Fibroblast of skin of right biceps (primary cell): ENCODE measurements at places on chromosomes 12 and 14.

- no peak for DNase-seq
Observed at GRCh38 chr12:57223191-57224165, 6.0 kb upstream of the SHMT2 start.

DNA sequence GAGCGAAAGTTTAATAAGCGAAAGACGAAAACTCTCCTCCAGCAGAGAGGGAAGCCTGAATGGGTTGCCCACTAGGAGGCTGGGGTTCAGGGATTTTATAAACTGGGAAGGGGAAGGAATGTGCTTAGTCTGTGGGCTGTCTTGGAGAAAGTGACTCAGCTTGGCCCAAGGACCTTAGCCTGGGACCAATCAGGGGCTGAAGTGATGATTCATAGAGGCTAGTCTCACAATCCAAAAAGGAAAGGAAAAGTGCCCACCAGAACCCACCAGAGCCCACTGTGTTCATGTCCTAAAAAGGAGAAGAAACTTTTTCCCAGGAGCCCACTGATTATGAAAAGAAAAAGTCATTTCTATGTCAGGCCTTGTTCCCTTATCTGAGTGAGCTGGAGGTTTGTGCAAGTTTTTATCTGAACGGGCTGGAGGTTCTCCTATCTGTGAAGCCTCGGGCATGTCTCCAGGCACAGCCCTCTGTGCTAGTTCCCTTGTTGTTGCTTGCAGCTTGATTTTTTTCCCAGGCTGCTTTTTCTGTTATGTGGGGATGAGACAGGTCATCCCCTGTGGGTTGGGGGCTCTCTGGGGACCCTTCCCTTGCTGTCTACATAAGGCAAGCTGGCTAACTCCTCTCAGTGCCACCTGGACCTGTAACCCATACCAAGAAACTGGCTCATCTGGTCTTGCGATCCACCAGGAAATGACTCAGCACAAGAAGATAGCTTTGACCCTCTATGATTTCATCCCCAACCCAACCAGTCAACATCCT lies 8.3 kb upstream of the GOLGA5 start:
- peak; percentile 87 for DNase-seq

- no peak for DNase-seq
Observed at GRCh38 chr12:14310866-14311265, 54.6 kb upstream of the ATF7IP start.

DNA sequence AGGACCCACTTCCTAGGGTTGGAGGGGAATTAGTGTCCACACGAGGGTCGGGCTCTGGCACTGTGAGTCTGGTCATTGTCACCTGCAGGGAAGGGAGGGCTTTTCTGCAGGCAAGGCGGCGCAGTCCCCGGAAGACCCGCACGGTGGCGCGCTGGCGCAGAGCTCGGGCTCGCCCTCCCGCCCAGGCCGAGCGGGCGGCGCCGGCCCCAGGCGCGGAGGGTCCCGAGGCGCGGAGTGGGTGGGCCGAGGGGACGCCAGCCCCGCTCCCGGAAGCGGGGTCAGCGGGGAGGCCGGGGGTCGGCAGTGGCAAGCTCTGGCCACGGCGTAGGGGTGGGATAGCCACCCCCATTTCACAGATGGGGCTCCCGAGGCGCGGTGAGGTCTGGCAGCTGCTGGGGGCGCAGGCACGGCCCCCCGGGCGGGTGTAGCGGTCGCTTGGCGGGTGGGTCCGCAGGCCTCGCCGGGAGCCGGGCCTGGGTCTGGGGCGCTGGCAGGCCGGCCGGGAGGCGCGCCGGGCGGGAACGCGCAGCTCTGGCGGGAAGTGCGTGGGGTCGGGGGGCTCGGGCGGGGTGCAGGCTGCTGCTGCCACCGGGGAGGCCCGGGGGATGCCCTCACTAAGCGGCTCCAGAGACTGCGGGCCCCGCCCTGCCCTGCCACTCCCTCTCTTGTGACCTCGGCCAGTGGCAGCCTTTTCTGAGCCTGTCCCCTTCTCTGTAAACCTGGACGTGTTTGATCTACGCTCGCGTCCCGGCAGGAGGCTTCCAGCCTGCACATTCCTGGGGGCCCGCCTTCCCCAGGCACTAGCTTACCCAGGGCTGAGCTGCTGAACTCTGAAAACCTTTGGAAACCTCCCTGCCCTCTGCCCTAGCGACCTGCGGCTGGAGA lies 46.1 kb downstream of the CYP46A1 start:
- DNase-seq, result peak; percentile 27

DNA sequence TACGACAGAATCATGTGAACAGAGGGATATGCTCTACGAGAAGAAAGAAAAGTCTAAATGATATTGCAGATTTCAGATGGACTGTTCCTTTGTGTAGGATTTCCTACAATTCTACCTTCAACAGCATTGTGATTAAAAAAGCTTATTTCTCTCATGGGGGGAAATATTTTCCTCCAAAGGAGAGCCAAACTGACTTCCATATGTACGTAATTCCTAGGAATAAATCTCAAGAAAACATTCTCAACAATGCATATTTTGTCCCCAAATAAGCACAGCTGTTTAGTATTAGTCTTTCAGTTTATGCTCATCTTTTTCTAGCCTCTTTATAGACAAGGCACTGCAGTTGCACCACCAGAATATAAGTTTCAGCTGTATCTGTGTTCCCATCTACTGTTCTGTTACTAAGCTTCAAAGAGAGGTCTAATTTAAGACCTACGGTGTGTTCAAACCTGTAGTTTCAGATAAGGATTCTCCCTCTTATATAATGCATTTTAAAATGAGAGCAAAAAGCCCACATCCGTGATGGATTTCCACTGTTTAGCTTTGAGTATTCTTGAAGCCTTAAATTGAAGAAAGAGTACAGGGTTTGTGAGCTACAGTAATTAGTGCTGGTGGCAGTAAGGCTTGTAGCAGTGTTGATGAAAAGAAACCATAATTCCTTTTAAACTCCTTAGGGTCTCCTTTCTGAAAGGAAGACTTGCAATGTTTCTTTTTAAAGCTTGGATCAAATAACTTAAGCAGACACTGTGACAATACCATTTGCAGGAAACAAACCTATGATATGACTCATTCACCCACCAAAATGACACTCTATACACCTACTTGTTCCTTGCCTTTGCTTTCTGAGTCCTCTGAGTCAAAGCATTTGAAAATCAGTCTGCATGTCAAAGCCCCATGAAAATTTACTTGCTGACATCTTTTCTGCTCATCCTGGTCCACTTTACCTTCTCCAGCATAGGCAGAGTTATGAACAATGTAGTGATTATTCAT lies 754.1 kb downstream of the NOVA1 start:
- DNase-seq, result no peak

DNA sequence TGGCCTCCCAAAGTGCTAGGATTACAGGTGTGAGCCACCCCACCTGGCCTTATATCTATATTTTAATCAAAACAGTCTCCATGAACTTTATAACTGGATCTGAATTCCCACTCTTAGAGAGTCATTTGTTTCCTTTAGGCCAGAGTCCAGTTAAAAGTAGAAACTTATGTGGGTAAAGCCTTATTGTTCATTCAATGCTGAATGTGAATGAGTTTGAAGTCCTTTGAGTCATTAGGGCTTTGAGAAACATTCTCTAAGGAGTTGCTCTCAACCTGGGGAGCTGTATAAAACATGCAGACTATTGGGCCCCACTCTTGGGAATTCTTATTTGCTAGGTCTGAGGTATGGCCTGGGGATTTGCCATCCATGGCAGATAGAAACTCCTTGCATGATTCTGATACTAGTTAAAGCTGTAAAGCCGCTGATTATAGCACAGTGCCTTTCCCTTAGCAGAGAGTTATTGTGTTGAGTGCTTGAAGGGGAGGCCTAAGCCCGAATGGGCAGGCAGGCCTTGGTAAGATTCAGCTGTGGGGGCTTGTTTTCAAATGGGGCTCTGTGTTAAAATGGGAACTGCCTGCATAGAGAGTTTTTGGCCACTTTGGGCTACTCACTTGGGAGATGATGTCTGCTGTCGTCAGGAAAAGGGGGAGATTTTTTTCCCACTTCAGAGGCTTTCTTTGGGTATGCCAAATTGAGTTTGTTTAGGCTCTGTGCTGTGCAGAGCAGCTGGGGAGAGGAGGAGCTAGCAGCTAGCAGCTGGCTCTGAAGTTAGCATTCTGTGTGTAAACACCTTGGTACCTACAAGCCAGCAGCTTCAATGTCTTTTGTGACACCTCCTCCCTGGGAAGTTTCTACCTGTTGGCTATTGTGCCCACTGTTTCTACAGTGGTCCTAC lies 117.5 kb downstream of the DACT1 start:
- peak; percentile 40 for DNase-seq

GRCh38 chr12:66379616-66380015 lies 77.3 kb downstream of the HELB start:
- DNase-seq, result no peak

DNA sequence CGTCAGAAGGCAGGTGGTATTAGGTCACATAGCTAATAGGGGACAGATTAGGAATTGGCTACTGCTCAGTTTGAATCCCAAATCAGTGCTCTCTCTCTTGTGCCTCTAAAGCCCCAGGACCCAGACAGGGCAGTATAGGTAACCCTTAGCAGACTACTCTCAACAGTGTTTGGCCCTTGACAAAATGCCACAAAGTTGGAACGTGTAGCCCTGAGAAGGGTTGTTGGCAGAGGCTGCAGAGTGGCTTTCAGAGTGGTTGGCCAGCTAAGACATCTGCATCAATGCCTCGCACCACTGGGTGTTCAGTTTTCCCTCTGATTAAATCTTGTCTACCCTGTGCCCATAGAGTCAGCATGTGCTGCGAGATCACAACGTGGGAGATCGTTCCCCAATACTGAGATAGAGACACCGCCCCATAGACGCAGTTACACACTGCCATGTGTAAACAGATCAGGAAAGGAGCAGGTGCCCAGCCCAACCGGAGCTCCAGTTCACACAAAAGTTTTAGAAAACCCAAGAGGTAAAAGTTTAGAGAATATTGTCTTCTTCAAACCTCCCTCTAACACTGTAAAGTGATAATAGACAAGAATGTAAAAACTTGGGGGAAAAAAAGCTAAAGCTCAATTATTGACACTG lies 48.3 kb downstream of the EML1 start:
- no peak for DNase-seq

- no peak for DNase-seq
Observed at GRCh38 chr14:63991833-63992232, 139.0 kb downstream of the SYNE2 start.

DNA sequence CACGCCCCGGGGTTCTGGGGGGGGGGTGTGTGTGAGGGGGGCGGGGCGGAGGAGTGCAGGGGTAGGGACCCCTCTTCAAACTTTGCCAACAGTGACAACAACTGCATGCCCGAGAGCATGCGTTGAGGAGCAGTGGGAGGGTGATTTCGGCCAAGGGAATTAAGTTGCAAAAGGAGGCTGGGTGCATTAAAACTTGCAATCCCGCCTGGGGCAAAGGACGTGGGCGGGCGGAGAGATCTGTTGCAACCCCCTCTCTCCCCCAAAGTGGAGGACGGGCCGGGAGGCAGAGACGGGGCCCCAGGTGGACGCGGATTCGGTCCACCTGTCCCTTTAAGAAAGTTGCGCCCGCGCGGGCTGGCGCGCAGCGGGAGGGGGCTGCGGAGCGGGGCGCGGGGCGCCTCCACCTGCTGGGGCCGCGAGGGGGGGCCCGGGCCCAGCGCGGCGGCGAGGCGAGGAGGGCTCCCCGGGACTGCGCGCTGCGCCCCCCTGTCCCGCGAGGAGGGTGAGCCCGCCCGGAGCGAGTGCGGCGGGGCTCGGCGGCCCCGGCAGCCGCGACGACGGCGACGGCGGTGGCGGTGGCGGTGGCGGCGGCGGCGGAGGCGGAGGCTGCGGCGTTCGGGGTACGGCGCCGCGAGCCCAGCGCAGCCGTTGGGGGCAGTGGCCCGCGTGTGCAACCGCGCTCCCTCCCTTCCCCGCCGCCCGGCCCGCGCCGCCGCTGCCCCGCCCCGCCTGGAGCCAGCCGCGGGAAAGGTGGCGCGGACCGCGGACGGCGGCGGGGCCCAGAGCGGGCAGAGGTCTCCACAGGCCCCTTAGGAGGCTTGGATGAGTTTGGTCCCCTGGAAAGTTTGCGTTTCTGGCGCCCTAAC lies 530 bp upstream of the FOXN4 start:
- DNase-seq, result no peak
